ENCODE measurements at places on chromosomes 1 and 21.

GRCh38 chr1:66562561-66562960 is 28.6 kb downstream of the SGIP1 start:
- no peaks in the 10 kb centered on the region for H3K27me3 ChIP-seq
- H3K4me1 ChIP-seq, result no peaks in the 10 kb centered on the region
- no peak overlapping the region for H3K27ac ChIP-seq
- H3K36me3 ChIP-seq, result no peaks in the 10 kb centered on the region
- ATAC-seq, result no peak
- H3K4me3 ChIP-seq, result no peak overlapping the region

DNA sequence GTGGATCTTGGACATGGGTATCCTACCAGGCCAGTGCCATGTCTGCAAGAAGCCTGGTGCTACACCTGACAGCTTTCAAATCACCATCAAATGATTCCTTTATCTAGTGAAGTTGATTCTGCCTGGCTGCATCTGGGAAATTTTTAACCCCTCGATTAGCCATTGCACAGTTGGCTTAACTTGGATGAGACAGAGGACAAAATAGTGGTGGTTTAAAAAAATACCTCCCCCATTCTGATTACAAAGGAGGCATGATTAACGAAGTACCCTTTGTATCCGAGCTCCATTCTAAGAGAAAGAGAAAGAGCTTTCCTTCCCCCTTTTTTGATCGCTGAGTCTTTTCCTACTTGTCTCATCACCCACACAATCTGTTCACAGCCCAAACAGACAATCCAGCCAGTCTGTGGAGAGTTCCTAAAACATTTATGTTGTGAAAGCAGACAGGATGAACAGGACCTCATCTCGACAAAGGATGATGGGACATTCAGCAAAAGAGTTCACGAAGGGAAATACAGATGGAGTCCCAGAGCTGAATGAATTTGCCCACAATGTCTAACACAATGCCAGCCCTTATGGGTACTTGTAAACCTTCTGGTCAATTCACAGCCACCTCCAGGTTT is 20.5 kb downstream of the WLS start:
- no peaks in the 10 kb centered on the region for H3K36me3 ChIP-seq
- no peak overlapping the region for H3K4me3 ChIP-seq
- H3K27me3 ChIP-seq, result no peaks in the 10 kb centered on the region
- peaks cover 46% of the 10 kb centered on the region for H3K4me1 ChIP-seq
- no peak for ATAC-seq
- H3K27ac ChIP-seq, result peak overlapping the region; percentile 38

DNA sequence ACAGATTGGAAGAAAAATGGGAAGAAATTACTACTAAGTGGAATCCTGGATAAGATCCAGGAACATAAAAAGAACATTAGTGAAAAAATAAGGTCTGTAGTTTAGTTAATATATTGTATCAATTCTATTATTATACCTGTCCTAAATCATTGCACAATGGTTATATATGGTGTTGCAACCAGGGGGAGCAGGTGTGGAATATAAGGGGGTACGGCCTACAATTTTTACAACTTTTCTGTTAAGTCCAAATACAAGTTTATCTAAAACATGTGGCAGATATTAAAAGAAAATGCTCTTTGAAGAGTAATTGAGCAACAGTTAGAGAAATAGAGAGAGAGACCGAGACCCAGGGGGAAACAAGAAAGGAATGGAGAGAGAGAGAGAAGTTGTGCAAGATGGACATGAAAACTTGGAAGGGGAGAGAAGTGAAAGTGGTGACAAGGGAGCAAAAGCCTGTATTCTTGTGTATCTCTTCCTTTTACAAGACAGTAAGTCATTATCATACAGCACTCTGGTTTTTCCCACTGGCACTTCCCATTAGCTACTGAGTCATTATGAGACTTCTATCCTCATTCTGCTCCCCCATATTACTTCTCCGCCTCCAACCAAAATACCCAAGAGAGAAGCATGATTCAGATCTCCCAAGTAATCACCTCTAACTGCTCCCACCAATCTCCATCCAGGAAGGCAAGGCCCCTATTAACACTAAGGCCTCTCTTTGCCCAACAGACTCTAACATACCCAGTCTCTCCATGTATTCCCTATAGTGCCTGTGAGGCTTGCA is 22.3 kb upstream of the TRAF3IP3 start:
- ATAC-seq, result peak; percentile 77
- H3K4me1 ChIP-seq, result no peaks in the 10 kb centered on the region
- H3K27ac ChIP-seq, result no peak overlapping the region
- H3K36me3 ChIP-seq, result no peaks in the 10 kb centered on the region

DNA sequence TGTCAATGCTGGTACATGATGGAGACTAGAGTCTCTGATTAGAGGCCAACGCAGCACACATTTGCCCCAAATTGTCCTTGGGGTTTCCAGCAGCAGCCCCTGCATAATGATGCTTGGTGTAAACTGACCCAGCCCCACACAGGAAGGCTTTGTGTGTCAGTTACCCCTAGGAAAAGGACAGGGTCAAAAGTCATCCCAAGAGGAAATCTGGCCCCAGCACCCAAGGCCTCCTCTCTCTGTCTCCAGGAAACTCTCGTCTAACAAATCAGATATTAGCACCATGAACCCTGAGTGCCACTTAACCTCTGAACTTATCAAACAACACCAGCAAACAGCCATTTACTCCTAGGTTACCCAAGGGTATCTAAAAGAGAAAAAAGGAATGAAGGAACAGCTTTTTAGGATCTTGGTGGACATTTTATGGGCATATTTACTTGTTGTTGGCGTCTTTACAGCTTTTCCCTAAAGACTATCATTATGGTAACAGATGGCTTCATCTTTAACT is 84.5 kb downstream of the PSMG1 start:
- H3K4me3 ChIP-seq, result no peak overlapping the region
- no peaks in the 10 kb centered on the region for H3K36me3 ChIP-seq

- H3K4me3 ChIP-seq, result no peak overlapping the region
- H3K4me1 ChIP-seq, result no peaks in the 10 kb centered on the region
- no peak for ATAC-seq
- no peak overlapping the region for H3K27ac ChIP-seq
- H3K27me3 ChIP-seq, result peaks cover 10% of the 10 kb centered on the region
These were observed 81.0 kb upstream of the ZBTB18 start for GRCh38 chr1:243970077-243970476.

DNA sequence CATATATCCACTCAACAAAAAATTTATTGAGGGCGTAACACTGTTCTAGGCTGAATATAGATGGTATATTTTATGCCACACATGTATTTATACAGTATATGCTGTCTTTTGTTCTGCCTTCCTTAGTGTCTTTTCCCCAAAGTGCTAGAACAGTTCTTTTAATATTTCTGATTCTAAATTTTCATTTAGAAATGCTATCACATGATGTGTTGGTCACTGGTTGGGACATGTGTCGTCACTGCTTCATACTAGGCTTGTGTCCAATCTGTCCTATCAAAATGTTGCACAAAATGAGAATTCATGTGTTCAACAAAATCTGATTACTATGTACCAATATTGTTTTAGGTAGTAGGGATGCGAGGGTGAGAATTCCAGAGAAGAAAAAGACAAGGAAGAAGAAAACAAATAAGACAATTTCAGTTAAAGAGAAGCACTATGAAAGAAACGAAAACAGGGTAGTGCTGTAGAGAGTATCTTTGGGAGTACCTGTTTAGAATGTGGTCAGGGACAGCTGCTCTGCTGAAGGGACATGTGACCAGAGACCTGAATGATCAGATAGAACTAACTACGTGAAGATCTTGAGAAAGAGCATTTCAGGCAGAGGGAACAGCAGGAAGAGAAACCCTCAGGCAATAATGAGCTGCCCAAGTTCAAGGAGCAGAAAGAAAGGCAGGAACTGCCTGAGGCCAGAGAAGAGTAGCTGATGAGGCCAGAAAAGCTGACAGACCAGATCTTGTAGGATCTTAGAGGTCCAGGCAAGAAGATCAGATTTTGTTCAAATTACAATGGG is 1.3 kb downstream of the KMO start:
- H3K27ac ChIP-seq, result no peak overlapping the region
- H3K4me3 ChIP-seq, result no peak overlapping the region
- no peaks in the 10 kb centered on the region for H3K4me1 ChIP-seq
- H3K36me3 ChIP-seq, result no peaks in the 10 kb centered on the region

- H3K4me3 ChIP-seq, result peak within 1 kb of the TSS; percentile 89
- ATAC-seq, result peak; percentile 51
These were observed at the start of gene AGRN for GRCh38 chr1:1020000-1020404. Gene AGRN (plus strand): TSS chr1:1020120. CDS start chr1:1020173, 53 bp downstream.

DNA sequence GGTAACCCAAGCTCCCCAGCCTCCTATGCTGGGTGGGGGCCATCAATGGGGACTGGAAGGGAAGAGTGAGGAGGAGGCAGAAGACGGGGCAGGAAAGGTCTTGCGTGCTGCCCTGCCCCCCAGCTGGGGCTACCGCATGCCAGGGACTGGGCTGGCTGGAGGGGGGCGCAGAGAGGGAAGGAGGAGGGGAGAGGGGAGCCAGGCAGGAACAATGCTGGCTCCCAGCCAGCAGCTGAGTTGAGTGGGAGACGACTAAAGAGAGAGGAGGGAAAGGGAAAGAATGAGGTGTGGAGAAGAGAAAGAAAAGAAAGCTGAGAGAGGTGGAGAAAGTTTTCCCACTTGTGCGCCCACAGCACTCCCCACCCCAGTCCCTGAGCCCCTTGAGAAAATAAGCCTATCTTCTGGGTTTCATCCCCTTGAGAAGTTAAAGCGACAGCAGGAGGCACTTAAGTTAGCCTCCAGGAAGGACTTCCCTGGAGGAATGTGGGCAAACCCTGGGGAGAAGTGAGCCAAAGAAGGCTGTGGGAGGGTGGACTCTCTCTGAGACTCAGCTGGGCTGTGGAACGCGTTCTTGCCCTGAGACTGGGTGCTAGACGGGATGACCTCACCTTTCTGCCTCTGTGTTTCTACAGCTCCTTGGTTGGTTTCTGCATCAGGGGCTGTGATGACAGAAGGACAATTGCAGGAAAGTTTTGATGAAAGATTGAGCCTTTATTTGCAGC is 12.9 kb upstream of the NES start:
- no peak overlapping the region for H3K27ac ChIP-seq
- peaks cover 82% of the 10 kb centered on the region for H3K27me3 ChIP-seq
- no peak for ATAC-seq
- H3K4me1 ChIP-seq, result peaks cover 9% of the 10 kb centered on the region

GRCh38 chr21:16838331-16838730 is 674.5 kb upstream of the CXADR start:
- H3K4me1 ChIP-seq, result peaks cover 39% of the 10 kb centered on the region
- no peak overlapping the region for H3K4me3 ChIP-seq
- peak; percentile 39 for ATAC-seq
- H3K27ac ChIP-seq, result no peak overlapping the region
- no peaks in the 10 kb centered on the region for H3K36me3 ChIP-seq
- no peaks in the 10 kb centered on the region for H3K27me3 ChIP-seq

GRCh38 chr1:35854989-35855700 is 27.9 kb upstream of the AGO1 start:
- H3K4me3 ChIP-seq, result no peak overlapping the region
- no peak for ATAC-seq
- H3K36me3 ChIP-seq, result no peaks in the 10 kb centered on the region
- no peak overlapping the region for H3K27ac ChIP-seq

All from gastroesophageal sphincter (tissue), 4 donors.